ENCODE measurements at places on chromosomes 11 and 22. TPM values are rescaled to one million over a fixed set of nuclear protein-coding genes. Genes with fewer than 3 reads are reported as not detected.

DNA sequence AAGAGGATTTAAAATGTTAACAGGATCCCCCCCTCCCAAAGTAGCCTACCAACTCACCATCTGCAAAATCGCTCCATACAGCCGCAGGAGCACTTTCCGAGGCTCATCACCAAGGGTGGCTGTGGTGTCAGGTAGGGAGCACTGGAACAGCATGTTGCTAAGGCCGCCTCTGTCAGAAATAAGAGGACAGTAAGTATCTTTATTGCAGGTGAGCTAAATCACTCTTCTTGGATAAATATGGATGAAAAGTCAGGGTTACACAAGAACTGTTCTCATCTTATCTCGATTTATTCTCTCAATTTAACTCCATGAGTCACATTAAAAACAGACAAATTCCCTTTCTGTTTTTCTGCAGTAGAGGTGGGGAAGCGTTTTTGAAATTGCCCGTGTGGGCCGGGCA, 24.2 kb downstream of the CHKA start:
- no peak for DNase-seq

GRCh38 chr11:78030429-78031325, 7.6 kb upstream of the KCTD14 start:
- no peak for DNase-seq

DNA sequence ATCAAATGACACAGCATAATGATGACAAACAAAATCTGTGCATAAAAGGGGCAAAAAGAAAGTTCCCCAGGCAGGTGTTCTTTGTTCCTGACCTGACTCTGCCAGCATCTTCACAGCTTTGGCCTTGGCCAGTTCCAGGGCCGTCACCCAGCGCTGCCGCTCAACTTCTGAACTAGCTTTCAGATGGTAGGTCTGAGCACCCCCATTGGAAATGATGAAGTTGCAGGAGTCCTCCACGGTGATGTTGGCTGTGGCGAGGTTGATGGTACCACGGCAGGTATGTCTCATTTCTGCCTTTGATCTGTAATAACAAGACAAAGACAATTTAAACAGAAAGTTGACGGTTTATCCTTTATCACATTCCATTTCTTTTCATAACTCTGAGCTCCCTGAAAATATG, 5.3 kb downstream of the OSBP start:
- no peak for DNase-seq

The PYGM gene
- 1.3 TPM for total RNA-seq

DNA sequence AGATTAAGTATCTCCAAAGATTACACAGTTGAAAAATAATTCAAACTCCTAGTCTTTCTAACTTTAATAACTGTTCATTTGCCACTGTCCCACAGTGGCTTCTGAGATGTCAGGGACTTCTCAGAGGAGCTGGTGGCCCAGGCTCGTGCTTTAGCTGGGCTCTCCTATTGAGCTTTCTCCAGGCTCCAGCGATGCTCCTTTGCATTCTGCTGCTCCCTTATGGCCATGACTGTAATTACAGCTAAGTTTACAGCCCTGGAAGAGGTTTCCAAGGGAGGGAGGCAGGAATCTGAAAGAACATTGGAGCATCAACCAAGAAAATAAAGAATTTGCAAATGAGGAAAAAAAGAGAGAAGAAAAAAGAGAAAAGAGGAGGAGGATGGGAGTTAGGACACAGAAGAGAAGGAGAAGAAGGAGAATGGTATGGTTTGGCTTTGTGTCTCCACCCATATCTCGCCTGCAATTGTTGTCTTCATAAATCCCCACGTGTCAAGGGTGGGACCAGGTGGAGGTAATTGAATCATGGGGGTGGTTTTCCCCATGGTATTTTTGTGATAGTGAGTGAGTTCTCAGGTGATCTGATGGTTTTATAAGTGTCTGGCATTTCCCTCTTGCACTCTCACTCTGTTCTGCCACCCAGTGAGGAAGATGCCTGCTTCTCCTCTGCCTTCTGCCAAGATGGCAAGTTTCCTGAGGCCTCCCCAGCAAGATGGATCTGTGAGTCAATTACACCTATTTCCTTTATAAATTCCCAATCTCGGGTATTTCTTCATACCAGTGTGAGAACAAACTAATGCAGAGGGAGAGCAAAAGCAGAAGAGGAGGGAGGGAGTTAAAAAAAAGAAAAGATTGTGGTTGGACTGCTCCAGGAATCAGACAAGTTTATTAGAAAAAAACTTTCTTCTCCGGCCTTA, 857.0 kb downstream of the KCNA4 start:
- peak; percentile 79 for DNase-seq

The KCNQ1 gene
- not detected for total RNA-seq

The SMC1B gene
- not detected for total RNA-seq

The PDGFD gene
- 360 TPM for total RNA-seq

- no peak for DNase-seq
Measured at GRCh38 chr22:37749831-37750595, 53.2 kb downstream of the TRIOBP start.

DNA sequence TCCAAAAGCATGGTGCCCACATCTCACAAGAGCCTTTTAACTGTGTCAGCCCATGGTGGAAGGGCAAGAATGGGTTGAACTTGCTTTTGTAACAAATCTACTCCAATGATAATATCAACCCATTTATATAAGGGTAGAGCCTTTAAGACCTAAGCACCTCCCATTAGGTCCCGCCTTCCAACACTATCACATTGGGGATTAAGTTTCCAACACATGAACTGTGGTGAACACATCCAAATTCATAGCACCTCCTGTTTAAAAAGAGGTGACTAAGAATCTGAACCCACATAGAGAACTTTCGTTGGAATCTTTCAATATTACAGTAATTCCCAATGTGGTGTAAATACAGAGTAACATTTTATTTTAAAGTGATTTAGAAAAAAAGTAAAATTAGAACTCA, 9.2 kb upstream of the CNTF start:
- no peak for DNase-seq

- no peak for DNase-seq
Measured at GRCh38 chr11:59197991-59198390, 14.7 kb downstream of the MPEG1 start.

DNA sequence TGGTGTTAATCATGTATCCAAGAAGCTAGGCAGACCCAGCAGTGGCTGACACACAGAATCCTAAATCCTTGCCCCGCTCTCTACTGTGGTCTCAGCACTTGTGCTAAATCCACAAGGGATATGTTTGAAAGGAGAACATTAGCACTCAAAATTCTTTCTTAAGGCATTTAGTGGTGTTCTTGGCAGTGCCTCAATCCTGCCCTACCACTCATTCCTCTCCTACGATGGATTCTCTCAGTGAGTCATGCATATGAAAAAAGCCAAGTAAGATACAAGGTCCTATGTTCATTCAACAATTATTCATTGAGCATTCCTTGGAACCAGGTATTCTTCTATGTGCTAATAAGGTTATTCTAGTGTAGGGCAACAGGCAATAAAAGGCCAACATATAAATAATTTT, 31.2 kb downstream of the RRP8 start:
- DNase-seq = no peak

DNA sequence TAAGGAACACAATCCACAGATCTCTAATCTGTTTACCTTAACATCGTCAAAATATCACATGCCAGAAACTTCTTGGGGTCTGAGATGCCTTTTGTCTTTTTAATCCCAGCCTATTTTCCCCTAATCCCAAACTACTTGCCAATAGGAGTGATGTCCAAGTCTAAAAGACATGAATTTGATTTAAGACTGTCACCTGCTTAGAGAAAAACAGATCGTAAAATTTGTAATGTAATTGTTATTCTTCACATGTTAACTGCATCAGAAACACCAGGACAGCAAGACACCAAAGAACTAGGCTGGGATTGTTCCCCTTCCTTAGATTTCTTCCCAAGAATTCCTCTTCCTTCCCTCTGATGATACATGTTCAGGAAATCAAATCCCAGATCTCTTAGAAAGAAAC, 198.1 kb upstream of the ARHGAP20 start:
- no peak for DNase-seq

DNA sequence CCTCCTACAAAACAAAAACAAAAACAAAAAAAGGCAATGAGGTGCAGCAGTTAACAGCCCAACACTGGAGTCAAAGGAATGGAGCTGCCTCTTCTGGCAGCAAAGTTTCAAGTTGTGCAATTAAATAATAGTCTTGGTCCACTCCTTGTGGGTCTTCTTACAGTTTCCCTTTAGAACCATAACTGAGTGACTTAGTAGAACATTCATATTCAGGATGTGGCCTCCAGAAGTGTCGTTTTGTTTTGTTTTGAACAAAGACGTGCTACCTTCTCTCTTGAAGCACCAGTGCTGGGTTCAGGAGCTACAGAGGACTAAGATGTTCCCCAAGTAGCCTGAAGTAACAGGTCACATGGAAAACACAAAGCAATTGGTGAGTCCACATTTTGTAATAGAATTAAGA, 2.0 kb upstream of the JAML start:
- DNase-seq = no peak

The NRGN gene
- 0.97 TPM for total RNA-seq

- DNase-seq = no peak
Measured at GRCh38 chr11:118397448-118397847, 4.0 kb upstream of the ATP5MG start.

DNA sequence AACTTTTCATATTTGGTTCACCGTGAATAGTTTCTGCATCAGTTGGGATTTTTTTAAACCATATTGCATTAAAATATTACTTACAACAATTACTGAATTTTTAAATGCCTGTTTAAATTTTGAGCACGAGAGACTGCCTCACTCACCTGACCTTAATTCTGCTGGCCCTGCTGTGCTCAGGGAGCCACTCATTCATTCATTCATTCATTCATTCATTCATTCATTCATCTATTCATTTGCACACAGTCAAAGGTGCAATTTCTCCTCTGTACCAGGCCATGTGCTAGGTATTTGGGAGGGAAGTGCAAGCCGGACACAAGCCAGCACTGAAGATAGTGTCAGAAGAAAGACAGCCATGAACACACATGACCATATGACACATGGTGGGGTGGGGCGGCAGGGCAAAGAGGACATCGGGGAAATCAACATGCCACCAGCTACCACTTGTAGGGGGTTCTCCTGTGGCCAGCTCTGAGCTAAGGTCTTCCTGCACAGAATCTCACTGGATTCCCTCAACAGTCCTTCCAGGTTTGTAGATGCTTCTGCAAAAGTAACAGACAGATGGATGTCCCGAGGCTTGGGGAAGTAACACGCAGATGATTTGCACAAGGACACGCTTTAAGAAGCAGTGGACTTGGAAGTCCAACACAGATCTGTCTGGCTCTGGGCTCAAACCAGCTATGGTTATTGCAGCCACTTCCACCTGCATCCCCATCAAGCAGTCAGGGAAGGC, 568 bp upstream of the CSF2RB start:
- no peak for DNase-seq

- DNase-seq = no peak
Measured at GRCh38 chr11:4891996-4892640, 10.4 kb downstream of the OR51T1 start.

DNA sequence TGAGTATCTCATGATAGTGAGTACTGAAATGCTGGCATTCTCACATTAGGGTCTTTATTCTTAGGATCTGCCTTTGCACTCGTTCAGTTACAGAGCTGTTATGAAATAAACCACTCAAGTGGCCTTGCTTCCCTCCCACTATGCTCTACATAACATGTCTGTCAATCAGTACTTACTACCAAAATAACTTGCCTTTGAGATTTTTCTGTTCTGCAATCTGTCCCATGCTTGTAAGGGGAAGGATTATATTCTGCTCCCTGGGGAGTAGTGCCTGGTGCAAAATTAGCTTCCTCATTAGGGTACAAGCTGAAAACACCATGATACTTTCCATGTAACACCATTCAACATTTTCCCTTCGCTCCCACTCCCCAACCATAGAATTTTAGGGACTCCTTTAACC, 1.9 kb upstream of the GRAP2 start:
- DNase-seq = peak; percentile 95

The LRRC4C gene
- not detected for total RNA-seq

Measured in Karpas-422 (cell line).